H54 (cell line): ENCODE measurements at places on chromosomes 5 and 9.

- no peak for DNase-seq
These were observed 5.3 kb downstream of the ABO start for GRCh38 chr9:133269537-133270362.

DNA sequence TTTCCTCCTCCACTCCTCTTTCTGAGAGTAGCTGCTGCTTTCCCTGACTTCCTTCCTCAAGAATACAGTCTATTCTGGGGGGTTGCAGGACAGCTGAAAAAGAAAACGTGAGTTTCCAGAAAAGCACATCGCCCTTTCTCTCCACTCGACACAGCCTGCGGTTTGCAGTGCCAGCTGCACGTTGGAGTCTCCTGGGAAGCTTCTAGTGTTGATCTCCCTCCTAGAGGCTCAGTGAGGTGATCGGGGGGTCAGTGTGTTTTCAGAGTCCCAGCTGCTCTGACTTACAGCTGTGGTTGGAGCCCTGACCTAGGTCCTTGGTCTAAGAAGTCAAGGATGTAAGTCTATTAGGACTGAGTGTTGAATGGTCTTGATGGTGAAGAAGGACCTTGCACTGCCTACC is 25.0 kb upstream of the SUSD3 start:
- no peak for DNase-seq

- no peak for DNase-seq
These were observed 17.8 kb upstream of the CCNB1 start for GRCh38 chr5:69148981-69149675.

DNA sequence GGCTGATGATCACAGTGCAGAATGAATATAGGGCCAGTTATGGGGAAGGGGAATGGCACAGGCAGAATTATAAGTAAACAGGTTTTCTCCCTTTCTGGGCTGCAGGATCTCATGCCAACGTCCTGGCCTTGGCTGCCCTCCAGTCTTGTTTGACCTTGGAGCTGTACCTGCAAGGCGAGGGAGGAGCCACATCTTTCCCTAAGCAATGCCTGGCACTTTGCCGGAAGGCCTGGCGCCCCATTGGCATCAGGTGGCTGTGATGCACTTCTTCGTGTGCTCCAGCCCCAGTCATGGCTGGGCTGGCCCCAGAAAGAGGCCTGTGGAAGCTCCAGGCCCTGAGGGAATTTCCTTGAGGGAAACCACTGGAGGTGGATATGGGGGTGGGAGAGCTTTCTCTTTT is 16.7 kb upstream of the IQGAP2 start:
- no peak for DNase-seq

DNA sequence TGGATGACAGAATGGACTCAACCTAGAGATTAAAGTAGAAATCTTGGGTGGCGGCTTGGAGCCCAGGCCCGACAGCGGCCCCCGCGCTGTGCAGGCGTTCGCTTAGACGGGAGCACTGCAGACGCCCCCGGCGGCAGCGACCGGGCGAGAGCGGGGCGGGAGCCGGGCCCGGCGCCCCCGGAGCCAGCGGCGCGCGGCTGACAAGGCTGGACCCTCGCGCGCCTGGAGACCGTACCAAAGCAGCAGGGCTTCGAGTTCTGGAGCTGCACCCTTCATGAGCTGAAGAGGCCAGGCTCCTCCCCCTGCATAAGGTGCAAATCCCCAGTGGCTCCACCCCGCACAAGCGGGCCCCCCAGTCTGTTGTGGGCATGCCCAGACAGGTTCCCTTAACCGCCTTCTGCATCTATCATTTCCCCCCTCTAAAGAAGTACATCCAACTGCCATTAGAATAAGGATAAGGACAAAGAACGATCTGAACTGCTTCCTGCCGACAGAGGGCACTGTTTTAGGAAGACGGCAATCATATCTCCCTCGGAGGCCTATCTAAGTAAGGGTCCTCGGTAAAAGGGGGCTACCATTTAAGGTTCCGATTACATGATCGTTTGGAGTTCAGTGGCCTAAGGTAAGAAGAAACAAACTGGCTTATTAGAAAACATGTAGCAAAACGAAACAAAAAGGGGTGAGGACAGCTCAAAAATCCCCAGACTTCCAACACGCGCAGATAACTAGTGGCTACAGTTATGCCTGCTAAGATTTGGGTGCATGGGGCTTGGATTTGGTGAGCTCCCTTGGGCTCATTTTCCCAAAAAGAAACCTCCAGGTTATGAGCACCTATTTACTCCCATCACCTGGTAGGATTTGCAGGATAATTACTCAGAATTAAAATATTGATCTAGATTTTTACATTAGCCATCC is 66.3 kb downstream of the RGMB start:
- no peak for DNase-seq

DNA sequence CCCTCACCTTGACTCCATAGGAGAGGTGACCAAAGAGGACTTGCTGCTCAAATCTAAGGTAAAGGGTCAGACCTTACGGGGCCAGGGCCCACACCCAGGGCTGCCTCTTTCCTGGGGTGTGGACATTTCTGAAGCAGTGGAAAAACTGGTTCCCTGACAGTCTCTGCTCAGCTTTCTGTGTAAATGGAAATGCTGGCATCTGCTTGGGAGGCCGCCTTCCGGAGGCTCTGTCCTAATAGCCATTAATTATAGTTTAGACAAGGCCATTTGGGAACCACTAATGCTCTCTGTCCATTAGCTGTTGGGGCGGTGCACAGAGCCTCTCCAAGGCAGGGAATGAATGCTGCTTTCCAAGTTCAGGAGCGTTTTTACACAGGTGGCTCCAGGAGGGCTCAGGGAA is 17.3 kb downstream of the USP20 start:
- DNase-seq, result no peak

DNA sequence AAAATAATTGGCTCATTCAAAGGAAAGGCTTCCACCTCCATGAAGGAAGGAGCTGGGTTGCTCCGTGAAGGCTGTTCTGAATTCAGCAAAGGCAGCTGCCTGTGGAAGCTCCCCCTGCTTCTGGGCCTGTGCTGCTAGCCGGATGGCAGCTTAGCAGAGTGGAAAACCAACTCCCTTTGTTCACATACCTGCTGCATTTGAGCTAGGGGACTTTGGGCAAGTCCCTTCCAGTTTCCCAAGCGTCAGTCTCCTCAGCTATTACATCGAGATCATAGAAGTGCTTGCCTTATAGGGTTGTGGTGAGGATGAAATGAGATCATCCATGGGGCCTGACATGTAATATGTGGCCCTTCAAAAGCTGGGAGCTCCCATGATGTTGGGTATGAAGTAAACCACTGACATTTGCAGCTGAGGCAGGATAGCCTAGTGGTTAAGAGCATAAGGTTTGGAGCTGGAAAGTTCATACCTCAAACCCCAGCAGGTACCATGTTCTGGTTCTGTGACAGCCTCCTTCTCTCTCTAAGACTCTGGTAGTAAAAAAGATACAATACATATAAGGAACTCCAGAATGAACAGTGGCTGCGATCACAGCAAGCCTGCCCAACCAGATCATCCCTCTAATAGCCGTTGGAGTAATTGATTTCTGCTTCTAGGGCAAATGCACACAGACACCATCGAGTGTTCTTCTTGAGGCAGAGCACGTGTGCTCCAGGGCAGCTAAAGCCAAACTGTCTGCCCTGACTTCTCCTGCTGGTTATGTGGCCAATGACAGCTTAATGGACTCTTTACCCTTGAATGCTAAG is 11.0 kb upstream of the DENND1A start:
- DNase-seq, result no peak

DNA sequence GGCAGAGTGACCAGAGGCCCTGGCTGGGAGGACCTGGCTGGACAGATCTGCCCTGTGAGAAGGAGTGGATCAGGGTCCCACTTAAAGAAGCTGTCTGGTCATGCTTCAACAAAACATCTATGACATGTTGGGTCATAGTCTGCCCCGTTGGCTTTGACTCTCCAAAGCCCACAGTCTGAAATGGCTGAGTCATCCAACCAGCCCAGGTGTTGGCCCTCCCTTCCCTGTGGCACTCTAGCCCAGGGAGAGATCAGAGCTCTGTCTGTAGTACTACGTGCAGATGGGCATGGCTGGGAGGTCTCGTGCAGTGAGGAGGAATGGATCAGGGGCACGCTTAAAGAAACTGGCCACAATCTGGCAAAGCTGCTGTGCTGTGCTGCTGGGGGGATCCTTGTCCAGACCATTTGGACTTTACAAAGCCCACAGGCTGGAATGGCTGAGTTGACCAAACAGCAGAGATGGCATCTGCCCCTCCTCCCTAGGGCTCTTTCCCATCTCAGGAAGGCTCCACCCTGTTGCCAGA is 206.1 kb downstream of the TUSC1 start:
- DNase-seq, result no peak

GRCh38 chr5:139383275-139383992 is at the start of gene SLC23A1:
Gene SLC23A1 (minus strand): TSS chr5:139383297. CDS start chr5:139383253, 44 bp downstream.
- no peak for DNase-seq

- DNase-seq, result no peak
These were observed 853.7 kb downstream of the TAF11L14 start for GRCh38 chr5:18487928-18488480.

DNA sequence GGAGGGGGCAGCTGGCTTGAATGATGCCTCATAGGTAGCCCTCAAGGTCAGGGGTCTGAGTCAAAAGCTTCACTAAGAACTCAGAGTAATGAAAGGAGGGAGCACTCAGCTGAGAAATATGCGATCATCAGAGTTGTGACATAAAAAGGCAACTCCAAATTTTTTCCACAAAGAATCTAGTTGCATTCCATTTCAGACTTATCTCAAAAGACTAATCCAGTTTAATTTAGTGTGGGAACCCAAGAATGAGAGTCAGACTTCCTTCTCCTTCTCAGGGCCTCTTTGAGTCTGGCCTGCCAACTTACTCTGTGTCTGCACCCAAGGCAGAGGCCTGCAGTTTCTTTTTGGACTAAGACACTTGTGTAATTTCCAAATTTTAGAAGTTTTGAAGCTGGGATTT is 34.7 kb downstream of the GABRP start:
- no peak for DNase-seq

- no peak for DNase-seq
These were observed 147.1 kb downstream of the RXRA start for GRCh38 chr9:134473141-134474054.

- DNase-seq, result no peak
These were observed 7.1 kb upstream of the PLAC8L1 start for GRCh38 chr5:146112476-146112875.

GRCh38 chr5:13921578-13921977 is 22.9 kb downstream of the DNAH5 start:
- DNase-seq, result no peak

GRCh38 chr9:97364769-97365490 is 47.0 kb upstream of the TDRD7 start:
- no peak for DNase-seq

GRCh38 chr5:55601628-55602027 is 66.9 kb upstream of the PLPP1 start:
- no peak for DNase-seq

DNA sequence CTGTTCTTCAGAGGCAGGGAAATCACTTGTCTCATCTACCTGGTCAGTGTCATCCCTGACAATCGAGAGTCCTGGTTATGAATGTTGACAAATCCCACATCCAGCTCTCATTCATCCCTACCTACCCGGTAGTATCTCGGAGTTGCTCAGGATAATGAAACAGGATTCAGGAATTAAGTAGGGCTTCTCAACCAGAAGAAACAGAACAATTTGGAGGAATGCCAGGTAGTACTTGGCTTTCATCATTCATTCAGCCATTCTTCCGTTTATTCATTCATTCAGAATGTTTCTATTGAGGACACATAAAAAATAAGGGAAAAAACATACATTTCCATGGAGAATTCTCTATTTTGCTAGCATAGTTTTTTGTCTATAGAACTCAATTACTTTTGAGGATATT is 195.0 kb downstream of the ARHGEF28 start:
- DNase-seq, result no peak

- DNase-seq, result no peak
These were observed 75.0 kb downstream of the WNK2 start for GRCh38 chr9:93258818-93259489.

DNA sequence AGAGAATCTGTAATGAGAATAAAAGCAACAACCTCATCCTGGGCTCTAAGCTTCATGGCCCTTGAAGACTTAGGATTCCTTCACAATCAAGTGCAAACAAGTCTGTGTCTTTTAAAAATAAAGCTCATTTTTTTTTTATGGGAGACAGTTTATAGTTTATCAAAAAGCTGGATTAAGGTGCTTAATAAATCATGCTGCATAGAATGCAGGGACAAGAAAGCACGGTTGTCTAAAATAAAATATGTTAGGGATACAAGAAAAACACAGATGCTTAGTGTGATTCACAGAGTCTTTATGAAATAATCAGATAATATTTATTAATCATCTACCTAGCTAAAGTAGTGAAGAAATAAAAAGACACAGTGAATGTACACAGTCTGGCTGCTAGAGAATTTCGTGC is 2045.9 kb upstream of the WWC1 start:
- no peak for DNase-seq

DNA sequence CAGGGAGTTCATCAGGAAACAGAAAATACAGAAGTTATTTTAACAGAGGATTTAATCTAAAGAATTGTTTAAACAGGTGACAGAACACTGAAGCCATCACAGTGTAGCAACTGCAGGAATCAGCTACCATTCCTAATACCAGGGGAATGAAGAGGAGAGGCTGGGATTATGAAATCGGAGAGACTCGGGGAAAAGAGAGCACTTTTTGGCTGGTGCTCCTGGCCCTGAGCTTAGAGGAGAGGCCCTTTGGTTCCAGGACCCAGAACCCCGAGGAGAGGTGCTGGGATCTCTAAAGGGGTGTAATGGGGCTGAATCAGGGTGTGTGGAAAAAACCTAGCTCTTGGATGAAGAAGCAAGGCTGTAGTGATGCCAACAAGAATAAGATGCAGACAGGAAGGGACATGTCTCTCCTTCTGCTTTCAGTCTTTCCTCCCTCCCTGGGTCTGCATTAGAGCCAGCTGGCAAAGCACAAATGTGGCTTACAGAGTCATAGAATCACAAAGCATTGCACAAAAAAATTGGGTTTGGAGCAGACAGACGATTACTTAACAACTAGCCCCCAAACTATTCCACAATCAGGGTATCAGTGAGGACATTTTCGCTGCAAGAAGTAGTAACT is 11.6 kb upstream of the SFXN1 start:
- no peak for DNase-seq

DNA sequence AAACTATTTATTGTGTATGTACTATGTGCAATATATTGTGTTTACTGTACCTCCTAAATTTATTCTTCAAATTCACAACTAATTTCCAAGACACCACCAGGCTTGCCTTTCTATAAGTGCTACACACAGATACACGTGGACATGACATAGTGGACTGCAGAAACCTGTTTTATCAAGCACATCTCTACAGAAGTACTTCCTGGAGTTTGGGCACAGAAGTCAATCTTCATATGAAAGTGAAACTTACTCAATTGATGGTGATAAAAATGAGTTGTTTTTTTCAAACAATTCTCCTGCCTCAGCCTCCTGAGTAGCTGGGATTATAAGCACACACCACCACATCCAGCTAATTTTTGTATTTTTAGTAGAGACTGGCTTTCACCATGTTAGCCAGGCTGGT is 57.6 kb downstream of the NLN start:
- no peak for DNase-seq

GRCh38 chr5:79713727-79714126 is 24.1 kb downstream of the CMYA5 start:
- no peak for DNase-seq

- no peak for DNase-seq
These were observed 49.7 kb downstream of the FAM174A start for GRCh38 chr5:100584889-100585288.
